Hematopoietic multipotent progenitor cell (in vitro differentiated cells): ENCODE measurements at places on chromosomes 1 and 21.

- no peak for DNase-seq
Observed at GRCh38 chr1:51768971-51769588, 109.4 kb downstream of the NRDC start.

DNA sequence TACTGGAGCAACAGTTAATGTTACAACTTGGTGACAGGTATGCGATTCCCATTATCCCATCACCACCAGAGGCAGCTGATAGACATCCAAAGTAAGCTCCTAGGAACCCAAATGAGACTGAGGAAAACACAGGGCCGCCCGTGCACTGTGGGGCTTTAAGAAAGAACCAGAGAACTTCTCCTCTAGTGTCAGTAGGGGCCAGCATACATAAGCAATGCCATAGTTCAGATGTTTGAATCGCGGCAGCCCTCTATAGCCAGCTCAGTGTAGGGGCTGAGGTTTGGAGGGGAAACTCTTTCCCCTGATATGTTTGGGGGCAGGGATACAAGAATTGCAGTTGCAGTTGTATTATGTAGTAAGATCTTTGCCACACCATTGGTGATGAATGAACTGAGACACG, 593.3 kb upstream of the NCAM2 start:
- no peak for DNase-seq

- DNase-seq, result no peak
Observed at GRCh38 chr21:37432710-37433455, 66.3 kb downstream of the DYRK1A start.

- DNase-seq, result no peak
Observed at GRCh38 chr1:241022366-241022765, 334.6 kb downstream of the RGS7 start.

DNA sequence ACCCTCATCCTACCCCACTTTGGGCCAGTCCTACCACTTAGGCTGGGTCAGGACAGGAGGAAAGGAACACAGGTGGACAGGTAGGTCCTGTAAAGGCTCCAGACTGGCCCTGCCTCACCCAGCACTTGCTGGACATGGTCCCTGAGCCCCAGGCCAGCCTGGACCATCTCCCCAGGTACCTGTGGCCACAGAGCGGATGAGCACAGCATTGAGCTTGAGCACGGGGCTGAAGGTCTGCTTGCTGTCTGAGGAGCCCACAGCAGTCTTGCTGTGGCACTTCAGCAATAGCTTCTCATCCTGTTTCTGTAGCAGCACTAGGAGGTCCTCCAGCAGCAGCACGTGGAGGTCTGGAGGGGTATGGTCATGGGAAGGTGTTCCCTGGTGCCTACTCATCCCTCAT, 23.3 kb downstream of the LRRC71 start:
- no peak for DNase-seq

GRCh38 chr21:27532076-27532475, 565.2 kb upstream of the ADAMTS5 start:
- no peak for DNase-seq

- no peak for DNase-seq
Observed at GRCh38 chr1:41622859-41623732, 138.6 kb upstream of the EDN2 start.

DNA sequence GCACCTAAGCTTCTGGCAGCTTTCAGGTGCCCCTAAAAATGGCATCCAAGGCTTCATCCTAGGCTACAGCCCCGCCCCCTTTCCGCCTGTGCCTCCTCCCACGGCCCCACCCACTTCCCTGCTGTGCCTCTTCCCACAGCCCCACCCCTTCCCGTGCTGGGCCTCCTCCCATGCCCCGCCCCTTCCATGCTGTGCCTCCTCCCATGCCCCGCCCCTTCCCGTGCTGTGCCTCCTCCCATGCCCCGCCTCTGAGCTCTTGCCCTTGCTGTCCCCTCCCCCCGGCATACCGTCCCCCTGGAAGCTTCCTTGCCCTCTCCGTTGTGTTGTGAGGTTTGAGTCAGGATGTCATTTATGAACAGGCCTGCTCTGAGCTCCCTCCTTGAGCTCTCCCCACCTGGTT, 228.5 kb upstream of the AJAP1 start:
- DNase-seq, result no peak

- no peak for DNase-seq
Observed at GRCh38 chr1:230359992-230360668, 66.0 kb downstream of the PGBD5 start.

DNA sequence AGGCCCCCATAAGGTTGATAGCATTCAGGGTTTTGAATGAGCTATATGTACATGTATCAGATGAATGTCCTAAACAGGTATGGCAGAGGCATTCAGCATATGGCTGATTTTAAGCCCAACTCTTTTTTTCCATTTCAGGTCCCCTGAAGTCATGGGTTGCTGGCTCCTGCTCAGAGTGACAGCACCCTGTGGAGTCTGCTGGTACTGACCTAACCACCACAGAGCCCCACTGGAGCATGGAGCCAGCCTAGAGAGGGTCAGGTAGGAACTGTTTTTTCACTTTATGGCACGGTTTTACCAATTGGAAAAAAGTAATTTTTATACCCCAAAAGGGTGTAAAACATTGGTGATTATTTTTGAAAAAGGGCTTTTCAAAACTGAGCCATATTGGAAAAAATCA, 82.5 kb upstream of the MPC2 start:
- peak; percentile 3 for DNase-seq

DNA sequence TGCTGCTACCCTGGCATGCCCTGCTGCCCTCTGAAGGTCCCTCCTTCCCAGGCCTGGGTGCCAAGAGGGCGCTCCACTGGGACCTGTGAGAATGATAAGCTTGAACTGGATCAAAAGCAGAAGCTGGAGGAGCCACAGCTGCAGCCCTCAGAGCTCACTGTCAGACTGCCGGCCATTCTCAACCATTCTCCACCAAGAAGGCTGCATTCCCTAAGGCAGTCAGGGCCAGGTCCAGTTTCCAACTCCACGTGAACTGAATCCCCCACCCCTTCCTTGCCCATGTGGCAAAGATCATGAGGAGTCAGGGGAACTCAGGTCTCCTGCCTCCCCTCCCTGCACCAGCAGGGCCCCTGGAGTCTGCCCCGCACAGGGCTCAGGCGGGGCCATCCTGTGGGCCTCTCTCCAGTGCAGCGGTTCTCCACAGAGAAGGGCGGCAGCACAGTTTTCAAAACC, 19.5 kb downstream of the SLC1A7 start:
- DNase-seq, result no peak

DNA sequence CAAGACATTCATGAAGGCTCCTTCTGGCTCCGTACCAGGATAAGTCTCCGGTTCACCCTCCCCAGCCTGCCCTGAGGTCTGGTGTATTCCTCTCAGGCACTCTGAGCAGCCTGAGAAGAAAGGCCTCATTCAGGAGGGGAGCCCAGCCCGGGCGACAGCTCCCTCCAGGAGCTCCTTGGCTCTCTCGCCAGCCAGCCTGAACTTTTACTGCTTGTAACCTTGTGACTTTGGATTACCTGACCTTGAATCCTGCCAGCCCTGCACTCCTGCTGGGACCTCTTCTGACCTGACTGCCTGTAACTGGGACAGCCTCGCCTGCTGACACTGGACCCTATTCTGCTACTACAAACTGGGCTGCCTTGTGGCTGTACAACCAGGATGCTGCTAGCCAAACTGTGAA, 65.8 kb downstream of the CD34 start:
- no peak for DNase-seq

GRCh38 chr1:80925130-80925805, 875.5 kb upstream of the ADGRL2 start:
- no peak for DNase-seq

DNA sequence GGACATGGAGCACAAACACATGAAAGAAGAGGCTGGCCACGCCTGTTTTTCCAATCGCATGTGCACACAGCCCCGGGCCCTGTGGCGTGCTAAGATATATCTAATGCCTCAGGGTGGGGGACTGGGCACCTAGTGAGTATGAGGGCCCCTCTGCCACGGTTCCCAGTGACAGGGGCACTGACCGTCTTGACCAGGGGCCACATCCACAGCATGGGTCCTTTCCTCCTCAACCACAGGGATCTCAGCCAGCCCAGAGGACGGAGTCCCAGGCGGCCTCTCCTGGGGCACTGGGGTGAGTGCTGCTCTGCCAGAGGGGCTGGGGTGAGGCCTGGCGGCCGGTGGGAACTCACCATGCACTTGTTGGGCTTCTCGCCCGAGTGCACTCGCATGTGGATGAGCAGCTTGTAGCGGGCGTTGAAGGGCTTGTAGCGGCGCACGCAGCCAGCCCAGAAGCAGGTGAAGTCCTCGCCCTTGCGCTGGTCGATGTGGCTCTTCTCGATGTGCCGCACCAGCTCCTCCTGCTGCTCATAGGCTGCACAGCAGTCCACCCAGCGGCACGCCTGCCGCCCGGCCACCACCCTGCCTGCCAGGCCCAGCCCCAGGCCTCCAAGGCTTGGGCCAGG, 134.7 kb downstream of the DMRTB1 start:
- DNase-seq, result peak; percentile 51

- no peak for DNase-seq
Observed at GRCh38 chr21:25215698-25216384, 391.4 kb downstream of the MRPL39 start.

- no peak for DNase-seq
Observed at GRCh38 chr1:89172468-89173143, 3.2 kb downstream of the GBP7 start.

DNA sequence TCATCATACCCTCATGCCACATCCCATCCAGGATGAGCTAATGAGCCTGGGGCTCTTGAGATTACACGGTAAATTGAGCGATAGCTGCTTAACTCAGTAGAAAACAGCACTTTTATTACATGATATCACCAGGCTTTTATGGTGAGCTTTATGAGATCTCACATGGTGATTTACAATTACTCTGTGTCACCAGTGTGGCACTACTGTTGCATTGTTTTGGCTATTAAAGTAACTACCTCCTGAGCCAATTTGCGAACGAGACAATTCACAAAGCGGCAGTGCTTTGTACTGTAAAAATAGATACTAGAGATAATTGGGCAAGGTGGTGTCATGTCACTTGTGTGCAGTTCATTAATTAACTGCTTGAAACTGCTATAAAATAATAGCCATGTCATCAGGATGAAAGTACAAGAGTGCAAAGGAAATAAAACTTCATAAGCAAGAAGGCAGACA, 767.7 kb upstream of the ADGRL2 start:
- DNase-seq, result no peak

- DNase-seq, result no peak
Observed at GRCh38 chr21:37868446-37869295, 47.6 kb downstream of the KCNJ6 start.

DNA sequence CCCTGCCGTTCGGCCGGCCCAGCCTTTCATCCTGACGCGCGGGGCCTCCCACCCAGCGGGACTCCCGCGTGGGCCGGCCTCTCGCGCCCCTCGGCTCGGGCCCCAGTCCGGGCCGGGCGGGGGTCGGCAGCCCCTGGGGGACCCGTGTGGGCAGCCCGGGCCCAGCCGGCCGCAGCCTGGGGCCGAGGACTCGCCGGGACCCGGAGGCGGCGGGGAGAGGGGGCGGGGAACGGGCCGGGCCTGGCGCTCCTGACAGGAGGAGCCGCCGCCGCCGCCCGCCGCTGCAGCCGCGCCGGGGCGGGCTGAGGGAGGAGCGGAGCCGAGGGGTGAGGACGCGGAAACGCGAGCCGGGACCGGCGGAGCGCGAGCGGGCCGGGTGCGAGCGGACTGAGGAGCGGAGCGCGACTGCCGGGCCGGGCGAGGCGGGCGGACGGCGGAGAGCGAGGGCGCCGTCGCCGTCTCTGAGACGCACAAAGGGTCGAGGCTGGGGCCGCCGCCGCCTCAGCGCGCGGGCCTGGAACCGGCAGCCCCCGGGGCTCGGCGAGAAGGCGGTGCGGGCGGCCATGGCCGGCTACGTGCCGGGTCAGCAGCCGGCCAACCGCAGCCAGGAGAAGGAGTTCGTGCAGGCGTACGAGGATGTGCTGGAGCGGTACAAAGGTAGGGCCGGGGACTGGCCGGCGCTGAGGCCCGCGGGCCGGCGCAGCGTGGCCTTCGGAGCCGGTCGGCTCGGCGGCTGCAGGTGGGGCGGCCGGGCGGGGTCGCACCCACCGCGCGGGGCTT, 79.1 kb downstream of the NDUFS5 start:
- DNase-seq, result peak; percentile 51

- DNase-seq, result no peak
Observed at GRCh38 chr21:43273708-43274021, 104.9 kb downstream of the CRYAA start.

- no peak for DNase-seq
Observed at GRCh38 chr1:172991674-172992400, 58.9 kb downstream of the TNFSF18 start.

- DNase-seq, result no peak
Observed at GRCh38 chr1:29713857-29714256, 477.5 kb downstream of the PTPRU start.

GRCh38 chr1:59013276-59013927, 229.6 kb upstream of the JUN start:
- DNase-seq, result no peak

DNA sequence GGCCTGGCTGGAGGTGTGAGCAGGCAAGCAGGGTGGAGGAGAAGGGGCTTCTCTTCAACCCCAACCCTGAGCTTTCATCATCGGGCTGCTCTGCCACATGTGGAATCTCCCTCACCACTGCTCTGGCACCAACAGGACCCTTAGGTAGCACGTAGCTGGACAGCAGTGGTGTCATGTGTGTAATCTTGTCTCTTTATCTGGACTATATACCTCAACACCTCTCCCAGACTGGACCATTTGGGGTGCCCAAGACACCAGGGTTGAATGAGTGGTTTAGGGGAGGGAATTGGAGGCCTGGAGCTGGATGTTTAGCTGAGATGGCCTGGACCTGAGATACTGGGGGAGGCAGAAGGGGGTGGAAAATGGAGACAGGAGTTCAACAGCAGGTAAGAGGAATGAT, 63.0 kb downstream of the UBE2T start:
- DNase-seq, result no peak

DNA sequence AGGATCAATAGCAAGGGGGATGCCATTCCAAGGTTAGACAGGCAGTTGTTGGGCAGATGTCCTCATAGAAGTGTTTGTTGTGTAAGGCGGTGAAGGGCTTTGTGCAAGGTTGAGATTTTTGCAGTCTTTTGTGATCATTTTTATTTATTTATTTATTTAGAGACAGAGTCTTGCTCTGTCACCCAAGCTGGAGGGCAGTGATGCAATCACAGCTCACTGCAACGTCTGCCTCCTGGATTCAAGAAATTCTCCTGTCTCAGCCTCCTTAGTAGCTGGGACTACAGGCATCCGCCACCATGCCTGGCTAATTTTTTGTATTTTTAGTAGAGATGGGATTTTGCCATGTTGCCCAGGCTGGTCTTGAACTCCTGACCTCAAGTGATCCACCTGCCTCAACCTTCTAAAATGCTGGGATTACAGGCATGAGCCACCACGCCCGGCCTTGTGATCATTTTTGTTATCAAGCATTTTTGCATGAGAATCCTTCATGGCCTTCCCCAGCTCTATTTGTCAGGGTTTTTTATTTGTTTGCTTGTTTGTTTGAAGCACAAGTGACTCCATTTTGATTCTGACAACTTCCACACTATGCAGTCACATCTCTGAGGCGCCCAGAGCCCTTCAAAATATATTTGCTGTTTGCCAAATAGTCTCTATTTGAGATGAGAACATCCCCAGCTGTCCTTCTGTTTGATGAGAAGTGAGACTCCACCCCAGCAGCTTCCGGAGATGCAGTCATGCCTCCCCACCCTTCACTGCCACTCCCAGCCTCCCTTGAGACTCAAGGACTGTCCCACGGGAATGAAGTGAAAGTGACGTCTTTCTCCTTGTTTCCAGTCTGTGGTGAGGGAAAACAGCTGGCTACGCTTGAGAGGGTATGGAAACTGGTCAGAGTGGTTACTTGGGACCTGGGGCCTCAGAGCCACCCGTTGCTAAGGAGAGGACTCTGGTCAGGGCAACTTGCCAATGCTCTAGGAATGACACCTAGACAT, 38.0 kb downstream of the TMEM50B start:
- no peak for DNase-seq

GRCh38 chr1:25727088-25727487, 72.9 kb upstream of the SELENON start:
- no peak for DNase-seq

- no peak for DNase-seq
Observed at GRCh38 chr1:61184040-61184713, 101.8 kb downstream of the NFIA start.
